ENCODE measurements at places on chromosomes 13 and 19.

DNA sequence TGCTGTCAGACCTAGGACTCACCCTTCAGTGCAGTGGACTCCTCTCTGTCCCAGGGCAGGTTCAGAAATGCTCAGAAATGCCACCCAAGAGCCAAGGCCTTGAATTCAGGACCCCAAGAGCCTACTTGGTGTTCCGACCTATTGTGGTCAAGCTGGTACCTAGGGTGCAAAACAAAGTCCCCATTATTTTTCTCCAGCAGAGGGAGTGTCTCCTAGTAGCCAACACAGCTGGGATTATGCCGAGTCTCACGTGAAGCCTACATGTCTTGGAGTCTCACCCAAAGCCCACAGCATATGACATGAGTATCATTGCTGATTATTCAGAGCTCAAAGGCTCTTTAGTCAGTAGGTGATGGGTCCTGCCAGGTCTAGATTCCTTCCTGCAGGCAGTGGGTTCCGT is 671.1 kb upstream of the SPRY2 start:
- DNase-seq: peak; percentile 6

- DNase-seq: no peak
Measured at GRCh38 chr13:30204564-30204963, 102.8 kb downstream of the KATNAL1 start.

DNA sequence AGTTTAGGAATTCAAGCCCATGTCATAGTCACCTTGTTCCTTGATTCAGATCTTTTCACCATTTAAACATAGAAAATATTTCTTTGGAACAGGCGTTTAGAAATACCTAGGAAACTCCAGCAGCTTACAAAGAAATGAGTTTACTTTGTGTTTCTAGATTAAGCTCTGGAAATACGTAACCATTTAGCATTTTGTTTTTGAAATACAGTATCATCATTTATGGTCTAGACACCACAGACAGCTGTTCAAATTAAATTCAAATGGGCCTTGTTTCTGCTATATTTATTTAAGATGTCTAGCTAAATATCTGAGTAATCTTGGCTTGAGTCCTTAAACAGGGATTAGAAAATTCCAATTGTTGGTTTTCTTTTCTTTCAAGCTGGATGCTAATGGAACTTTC is 228.5 kb downstream of the NDFIP2 start:
- no peak for DNase-seq

DNA sequence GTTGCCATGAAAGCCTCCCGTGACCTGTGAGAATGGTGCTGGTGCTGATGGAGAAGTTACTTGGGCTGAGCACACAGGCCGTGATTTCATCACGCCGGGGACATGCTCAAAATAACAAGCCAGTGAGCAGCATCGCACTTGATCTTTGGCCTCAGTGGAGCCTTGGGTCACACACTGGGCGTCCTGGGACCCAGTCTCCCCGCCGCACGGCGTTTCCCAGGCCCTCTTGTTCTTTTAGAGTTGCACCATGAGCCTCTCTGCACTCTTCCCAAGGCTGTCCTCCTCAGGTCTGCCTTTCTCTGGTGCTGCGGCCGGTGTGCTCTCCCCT is 9.5 kb upstream of the NDUFS7 start:
- DNase-seq: no peak

- DNase-seq: no peak
Measured at GRCh38 chr19:41668315-41668714, 19.8 kb downstream of the CEACAM7 start.

GRCh38 chr13:65677906-65678305 is 1552.2 kb downstream of the PCDH9 start:
- no peak for DNase-seq

DNA sequence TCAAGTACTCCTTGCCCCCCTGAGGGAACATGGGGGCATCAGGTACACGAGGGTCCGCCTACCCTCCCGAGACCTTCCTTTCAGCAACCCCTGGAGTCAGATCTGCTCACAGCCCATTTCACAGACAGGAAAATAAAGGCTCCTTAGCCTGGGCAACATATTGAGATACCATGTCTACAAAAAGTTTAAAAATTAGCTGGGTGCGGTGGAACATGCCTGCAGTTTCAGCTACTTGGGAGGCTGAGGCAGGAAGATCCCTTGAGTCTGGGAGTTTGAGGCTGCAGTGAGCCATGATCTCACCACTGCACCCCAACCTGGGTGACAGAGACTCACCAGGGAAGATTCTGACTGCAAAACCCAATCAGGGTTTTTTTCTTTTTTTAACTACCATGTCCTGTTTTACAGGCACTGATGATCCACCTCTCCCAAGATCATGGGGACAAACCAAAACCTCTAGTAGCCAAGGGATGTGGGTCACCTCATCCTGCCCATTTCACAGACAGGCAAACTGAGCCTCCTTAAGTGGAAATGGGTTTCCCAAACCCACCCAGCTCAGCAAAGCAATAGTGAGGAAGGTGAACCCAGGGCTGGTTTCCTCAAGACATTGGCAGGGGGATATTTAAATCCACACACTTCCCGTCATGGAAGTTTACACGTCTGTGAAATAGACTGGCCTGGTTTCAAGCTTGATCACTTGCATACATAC is 6.4 kb upstream of the CDKN2D start:
- no peak for DNase-seq

GRCh38 chr19:1401138-1401888 is at the start of gene GAMT:
Gene GAMT (minus strand): TSS chr19:1401542. CDS start chr19:1401476, 66 bp downstream.
- peak; percentile 69 for DNase-seq

- DNase-seq: no peak
Measured at GRCh38 chr13:107421028-107421427, 794.3 kb downstream of the LIG4 start.

- no peak for DNase-seq
Measured at GRCh38 chr19:28710278-28710677, 502.7 kb downstream of the UQCRFS1 start.

Measured in WERI-Rb-1 (cell line).